Activated naive CD8-positive, alpha-beta T cell treated with anti-CD3 and anti-CD28 coated beads, Interleukin-2, amount 50 U/mL, for 24 hours (primary cell): ENCODE measurements at places on chromosomes 13 and 19.
A peak's percentile ranks its signal among the peaks of the same experiment; 100 is the strongest.

- DNase-seq, result no peak
These were observed 251.0 kb downstream of the GPC5 start for GRCh38 chr13:91649456-91649855.

DNA sequence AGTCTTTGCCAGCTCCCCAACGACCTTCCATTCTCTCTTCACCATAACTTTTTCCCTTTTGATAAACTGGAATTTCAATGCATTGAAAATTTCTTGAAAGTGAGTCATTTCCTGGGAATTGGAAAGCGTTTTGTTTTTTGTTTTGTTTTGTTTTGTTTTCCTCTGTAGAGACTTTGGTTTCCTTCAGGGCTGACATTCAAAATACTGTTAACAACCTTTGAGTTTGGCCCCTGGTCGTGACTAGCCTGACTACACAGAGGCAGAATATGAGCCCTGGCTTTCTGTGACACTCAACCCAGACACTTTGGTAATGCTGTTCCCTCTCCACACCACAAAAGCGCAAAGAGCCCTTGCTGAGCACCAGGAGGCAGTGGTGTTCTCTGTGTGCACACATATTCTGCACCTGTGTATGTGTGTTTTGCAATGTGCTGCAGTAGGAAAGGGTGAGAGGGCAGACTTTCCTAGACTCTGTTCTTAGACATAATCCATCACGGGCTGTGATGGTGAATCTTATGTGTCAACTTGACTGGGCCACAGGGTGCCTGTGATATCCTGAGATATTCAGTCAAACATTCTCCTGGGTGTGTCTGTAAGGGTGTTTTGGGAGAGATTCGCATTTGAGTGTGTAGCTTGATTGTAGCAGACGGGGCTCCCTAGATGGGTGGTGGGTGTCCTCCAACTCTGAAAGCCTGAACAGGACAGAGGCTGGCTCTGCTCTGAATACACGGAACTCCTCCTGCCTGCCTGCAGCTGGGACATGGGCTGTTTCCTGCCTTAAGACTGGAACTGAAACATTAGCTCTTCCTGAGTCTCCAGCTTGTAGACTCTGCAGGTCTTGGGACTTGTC is 29.5 kb upstream of the ANKRD10 start:
- DNase-seq, result no peak

DNA sequence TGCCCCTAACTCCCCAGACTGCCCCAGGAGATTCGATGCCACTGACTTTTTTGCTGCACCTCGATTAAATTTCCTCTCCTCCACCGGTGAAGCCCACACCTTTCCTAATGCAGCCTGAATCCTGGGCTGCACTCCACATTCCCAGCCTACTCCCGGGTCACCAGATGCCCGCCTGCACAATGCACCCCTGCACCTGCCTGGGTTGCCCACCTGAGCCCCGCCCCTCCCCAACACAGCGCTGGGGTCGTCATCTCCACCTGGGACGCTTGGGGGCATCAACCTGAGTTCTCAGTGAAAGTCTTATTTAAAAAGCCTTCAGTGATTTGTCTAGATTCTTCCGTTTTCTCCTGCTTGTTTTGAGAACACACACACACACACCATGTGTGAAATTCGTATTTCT is 24.5 kb upstream of the DPP9 start:
- DNase-seq, result no peak

- no peak for DNase-seq
These were observed 2.9 kb downstream of the NOTCH3 start for GRCh38 chr19:15197942-15198341.

DNA sequence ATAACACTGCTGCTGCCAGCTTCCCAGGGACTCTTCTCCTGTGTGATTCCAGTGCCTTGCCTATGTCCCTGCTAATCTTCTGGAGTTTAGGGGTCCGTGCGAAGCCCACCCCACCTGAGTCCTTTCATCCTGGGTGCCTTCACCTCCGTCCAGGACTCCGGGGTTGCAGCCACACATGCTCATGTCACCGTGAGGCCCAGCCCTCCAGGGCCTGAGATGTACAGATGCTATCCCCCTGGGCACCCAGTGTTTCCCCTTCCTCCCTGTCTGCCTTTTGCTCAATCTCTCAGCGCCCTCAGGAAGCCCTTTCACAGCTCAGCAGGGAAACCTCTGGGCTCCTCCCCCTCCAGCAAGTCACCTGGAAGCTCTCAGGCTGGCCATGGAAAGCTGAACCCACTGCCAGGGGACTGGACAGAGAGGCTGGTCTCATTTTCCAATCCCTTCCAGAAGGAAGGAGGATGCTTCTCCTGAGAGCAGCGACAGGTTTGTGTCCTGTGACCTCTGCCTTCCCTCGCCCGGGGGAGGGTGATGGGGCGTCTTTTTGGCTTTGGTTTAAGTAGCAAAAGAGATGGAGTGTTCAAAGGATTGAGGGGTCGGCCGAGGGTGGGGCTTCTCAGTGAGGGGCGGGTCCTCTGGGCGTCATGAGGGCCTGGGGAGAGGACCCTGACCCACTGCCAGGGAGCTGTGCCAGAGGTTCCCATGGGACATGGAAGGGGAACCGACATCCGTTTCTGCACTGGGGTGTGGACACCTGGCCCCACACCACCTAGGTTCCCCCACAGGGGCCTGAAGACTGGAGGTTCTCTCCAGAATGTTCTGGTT is 30.8 kb upstream of the TFDP1 start:
- no peak for DNase-seq

DNA sequence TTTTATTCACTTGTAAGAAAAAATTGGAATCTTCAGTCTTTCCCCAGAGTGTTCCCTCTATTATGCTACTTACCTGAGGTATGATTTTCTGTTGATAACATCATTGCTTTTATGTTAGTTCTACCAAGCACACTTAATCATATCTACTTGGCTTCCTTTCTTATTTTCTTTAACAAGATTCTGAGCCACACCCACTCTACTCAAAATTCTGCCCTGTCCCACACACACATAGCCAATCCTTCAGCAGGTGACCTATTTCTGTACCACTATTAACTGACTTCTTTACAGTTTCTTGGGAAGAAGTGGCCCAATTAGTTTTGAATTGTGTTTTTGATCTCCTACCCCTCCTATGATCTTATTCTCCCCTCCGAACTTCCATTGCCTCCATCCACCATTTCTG is 215.7 kb downstream of the PCDH9 start:
- DNase-seq, result no peak

DNA sequence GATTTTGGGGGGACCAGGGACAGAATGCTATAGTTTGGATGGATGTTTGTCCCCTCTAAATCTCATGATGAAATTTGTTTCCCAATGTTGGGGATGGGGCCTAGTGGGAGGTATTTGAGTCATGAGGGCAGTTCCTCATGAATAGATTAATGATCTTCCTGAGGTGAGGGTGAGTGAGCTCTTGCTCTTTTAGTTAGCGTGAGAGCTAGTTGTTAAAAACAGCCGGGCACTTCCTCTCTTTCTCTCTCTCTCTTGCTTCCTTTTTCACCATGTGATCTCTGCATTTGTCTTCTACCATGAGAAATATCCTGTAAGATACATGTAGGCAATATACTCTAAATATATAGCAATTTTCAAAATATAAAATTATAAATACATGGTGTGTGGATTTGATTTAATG is 290.8 kb upstream of the PCDH9 start:
- DNase-seq, result no peak

- no peak for DNase-seq
These were observed 32.2 kb downstream of the SLC10A2 start for GRCh38 chr13:103033999-103034398.

DNA sequence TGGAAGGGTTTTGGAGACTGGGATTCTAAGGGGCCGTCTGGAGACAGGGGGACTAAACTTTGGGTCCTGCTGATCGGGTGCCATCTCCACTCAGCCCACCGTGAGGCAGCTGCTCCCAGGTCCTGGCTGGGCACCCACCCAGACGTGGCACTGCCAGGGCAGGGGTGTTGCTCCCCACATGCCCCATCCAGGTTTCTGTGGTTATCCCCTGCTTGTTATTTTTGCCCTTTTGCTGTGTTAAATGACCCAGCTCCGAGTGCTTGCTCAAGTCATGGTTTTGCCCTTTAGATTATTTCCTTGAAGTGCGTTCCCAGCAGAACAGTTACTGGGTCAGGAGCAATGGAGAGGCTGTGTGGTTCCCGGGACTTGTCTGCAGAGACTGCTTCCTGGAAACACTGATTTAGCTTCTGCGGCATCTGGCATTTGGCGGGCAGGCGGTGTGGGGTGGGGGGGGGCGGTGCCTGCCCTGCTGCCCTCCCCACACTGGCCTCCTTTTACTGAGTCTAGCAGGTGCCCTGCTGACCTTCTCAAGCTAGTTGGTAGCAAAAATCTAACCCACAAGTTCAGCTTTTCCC is 1.9 kb downstream of the RAB11B start:
- no peak for DNase-seq

- no peak for DNase-seq
These were observed 503.0 kb downstream of the DCT start for GRCh38 chr13:93976528-93976927.

- no peak for DNase-seq
These were observed 250.0 kb downstream of the RGCC start for GRCh38 chr13:41707194-41707821.

- peak; percentile 26 for DNase-seq
These were observed 322.8 kb upstream of the EDNRB start for GRCh38 chr13:78241278-78241919.

- no peak for DNase-seq
These were observed 16.0 kb downstream of the MYO1F start for GRCh38 chr19:8561075-8561764.

- no peak for DNase-seq
These were observed 20.2 kb upstream of the PGLS start for GRCh38 chr19:17491287-17491686.

DNA sequence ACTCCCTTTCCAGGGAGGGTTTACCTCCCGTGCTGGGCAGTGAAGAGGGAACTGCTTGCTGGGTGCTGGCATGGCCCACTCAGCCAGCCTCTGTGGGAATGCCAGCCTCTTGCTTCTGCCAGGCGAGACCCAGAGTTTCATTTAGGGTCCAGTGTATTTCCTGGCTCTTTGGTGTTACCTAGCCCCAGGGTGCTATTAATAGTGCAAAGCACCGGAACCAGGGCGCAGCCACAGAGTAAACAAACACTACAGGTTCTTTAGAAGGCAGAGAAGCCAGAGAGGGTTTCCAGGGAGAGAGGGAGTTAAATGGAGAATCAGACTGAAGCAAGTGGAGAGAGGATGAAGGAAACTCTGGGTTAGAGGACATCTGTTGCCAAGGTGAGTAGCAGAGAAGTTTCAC is 74.9 kb upstream of the SPATA13 start:
- DNase-seq, result no peak

DNA sequence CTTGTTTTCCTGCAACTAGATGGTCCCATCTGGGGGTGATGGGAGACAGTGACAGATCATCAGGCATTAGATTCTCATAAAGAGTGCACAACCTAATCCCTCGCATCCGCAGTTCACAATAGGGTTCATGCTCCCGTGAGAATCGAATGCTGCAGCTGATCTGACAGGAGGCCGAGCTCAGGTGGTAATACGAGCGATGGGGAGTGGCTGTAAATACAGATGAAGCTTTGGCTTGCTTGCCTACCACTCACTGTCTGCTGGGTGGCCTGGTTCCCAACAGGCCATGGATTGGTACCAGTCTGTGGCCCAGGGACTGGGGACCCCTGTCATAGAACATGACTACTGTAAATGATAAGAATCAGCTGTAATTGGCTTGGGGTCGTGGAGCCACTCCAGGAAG is 28.0 kb downstream of the WDR88 start:
- DNase-seq, result no peak

DNA sequence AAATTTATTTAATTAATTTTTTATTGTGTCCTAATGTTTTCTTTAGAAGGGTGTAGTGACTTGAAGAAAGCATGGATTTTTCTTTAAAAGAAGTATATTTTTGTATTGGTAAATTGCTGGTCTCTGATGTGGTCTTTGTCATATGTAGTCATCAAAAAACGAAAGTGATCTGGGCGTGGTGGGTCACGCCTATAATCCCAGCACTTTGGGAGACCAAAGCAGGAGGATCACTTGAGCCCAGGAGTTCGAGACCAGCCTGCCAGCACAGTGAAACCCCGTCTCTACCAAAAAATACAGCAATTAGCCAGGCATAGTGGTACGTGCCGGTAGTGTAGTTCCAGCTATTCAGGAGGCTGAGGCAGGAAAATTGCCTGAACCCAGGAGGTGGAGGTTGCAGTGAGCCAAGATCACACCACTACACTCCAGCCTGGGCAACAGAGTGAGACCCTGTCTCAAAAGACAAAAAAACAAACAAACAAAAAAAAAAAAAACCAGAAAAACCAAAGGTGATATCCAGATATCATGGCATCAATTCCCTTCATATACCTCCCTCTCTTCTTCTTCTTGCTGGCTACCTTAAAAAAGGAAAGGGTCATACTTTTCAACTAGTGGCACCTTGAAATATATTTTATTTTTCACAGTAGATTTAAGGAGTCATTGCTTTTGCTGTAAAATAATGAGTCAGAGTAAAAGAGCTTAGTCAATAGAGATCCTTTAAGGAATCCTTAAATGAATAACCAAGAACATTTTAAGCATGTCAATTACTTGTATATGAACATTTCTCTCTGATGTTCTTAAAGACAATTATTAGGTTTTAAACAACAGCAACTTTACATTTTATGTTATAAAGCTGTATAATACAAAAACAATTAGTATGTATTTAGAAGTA is 19.9 kb downstream of the KCTD4 start:
- DNase-seq, result no peak
